Forelimb muscle (tissue), 1 donor: ENCODE measurements at places on chromosomes 4 and X. TPM values are rescaled to one million over a fixed set of nuclear protein-coding genes. Genes with fewer than 3 reads are reported as not detected.

PASD1 gene
- 0.08 TPM for polyA plus RNA-seq

SOWAHB gene
- 0.05 TPM for polyA plus RNA-seq

GAGE2A gene
- not detected for polyA plus RNA-seq

- DNase-seq = no peak
Measured at GRCh38 chrX:38805432-38806389, 4.5 kb downstream of the MID1IP1 start.

HHIP gene
- 3.9 TPM for polyA plus RNA-seq

- no peak for DNase-seq
Measured at GRCh38 chr4:138399081-138399480, 156.9 kb upstream of the SLC7A11 start.

CABS1 gene
- not detected for polyA plus RNA-seq

XKRX gene
- 0.05 TPM for polyA plus RNA-seq

- DNase-seq = no peak
Measured at GRCh38 chr4:1522606-1523005, 116.4 kb upstream of the NKX1-1 start.

GRCh38 chr4:81913427-81913879, 441.7 kb upstream of the RASGEF1B start:
- DNase-seq = no peak

DNA sequence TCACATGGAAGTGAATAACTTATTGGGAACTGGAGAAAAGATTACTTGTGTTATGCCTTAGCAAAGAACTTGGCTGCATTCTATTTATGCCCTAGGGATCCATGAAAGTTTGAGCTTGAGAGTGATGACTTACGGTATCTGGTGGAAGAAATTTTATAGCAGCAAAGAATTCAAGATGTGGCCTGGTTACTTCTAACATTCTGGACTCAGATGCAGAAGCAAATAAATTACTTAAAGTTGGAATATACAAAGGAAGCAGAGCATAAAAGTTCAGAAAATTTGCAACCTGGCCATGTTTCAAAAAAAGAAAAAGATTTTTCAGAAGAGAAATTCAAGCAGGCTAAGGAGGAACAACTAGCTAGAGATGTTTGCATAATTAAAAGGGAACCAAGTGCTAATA, 252.3 kb upstream of the WDFY3 start:
- peak; percentile 13 for DNase-seq

- DNase-seq = no peak
Measured at GRCh38 chrX:69388526-69388925, 115.6 kb upstream of the NALF2 start.

DNA sequence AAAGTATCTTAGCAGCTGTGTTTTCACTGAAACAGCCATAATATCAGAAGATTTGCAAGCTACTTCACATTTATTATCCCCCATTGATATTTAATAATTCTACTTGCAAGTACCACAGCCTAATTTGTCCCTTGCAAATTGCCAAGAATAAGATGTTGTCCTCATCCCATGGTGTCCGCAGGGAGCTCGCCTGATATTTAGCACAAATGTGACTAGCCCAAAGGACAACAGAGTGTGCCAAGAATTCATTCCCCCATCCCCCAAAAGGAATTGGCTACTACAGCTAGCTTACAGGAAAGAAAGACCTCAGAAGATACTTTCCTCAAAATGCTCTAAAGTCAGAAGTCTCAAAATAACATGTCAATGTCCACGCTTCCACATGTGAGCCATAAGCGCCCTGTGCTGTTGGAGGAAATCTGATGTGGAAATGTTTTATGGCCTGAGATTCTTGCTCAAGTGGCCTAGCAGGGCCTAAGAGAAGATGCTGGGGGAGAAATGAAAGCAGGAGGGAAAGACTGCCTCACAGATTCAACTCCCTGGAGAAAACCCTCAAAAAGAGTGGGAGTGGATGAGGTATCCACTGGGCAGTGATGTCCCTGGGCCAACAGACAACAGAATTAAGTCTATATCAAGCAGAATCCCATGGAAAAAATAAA, 111.4 kb downstream of the SH3KBP1 start:
- no peak for DNase-seq

- DNase-seq = no peak
Measured at GRCh38 chr4:13355111-13355880, 128.8 kb downstream of the RAB28 start.

DNA sequence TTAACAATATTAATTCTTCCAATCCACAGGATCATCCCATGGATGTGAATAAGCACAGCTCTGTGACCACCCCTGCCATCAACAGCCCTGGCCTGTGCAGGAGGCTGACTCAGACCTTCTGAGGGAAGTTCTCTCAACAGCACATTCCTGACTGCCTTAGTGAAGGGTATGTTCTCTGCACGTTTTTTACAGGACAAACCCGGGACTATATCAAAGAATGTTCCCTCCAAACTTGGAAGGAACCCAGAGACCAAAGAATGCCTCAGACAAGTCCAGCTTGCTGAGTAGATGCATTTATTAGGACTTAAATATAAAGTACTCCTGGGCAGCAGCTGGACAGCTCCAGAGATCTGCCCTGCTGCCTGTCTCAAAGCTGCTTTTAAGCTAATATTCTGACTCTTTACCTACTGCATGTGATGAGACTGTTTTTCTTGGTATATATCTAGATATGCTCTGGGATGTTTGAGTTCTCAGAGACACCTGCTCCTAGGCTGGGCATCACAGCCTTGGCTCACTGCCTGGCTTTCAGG, 1127.8 kb upstream of the PRKX start:
- no peak for DNase-seq

DNA sequence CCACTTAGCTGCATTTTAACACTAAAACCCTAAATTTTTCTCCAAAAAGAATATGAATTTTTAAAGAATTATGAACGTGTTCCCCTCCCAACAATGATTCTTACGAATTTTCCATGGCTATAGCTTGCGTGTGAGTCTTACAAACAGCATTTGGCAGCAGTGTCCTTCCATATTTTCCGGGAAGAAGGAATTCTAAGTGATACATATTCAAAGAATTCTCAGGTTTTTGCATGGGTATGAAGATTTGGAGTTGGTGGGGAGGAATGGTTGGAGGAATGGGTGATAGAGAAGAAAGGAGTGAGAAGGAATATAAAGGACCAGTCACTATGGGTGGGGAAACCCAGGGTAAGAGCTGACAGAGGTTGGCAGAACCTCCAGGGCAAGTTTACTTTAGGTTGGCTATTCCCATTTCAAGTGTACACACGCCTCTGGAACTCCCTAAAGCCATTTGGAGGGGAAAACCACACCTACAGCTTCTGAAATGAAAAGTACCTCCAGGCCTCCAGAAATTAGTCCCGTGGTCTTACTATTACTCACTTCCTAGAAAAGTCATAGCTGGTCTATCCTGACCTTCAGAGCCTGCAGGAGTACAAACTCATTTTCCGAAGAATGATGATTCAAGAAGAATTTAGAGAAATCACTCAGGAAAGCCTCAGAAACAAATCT, 420.8 kb upstream of the DIPK2B start:
- no peak for DNase-seq

- no peak for DNase-seq
Measured at GRCh38 chrX:68693481-68694434, 46.3 kb downstream of the STARD8 start.
